ENCODE measurements at places on chromosomes 4 and X.

GRCh38 chr4:138789796-138790195 lies 225.8 kb upstream of the NOCT start:
- DNase-seq: no peak

GRCh38 chr4:108512615-108513505 lies 107.5 kb upstream of the RPL34 start:
- DNase-seq: no peak

DNA sequence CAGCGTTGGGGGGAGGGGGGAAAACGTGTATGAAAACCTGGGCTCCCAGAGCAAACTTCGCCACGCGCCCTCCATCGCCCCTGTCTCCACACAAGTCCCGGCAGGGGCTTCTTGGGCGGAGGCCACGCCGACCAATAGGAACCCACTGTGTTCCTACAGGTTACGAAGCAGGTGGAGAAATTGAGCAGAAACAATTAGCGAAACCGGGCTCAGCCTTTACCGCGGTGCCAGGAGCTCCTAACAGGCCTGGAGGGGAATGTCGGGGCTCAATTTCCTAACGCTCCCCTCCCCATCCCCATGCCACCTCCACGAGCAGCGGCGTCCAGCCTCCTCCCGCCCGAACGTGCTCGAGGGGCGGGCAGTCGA lies 589 bp upstream of the KIT start:
- no peak for DNase-seq

DNA sequence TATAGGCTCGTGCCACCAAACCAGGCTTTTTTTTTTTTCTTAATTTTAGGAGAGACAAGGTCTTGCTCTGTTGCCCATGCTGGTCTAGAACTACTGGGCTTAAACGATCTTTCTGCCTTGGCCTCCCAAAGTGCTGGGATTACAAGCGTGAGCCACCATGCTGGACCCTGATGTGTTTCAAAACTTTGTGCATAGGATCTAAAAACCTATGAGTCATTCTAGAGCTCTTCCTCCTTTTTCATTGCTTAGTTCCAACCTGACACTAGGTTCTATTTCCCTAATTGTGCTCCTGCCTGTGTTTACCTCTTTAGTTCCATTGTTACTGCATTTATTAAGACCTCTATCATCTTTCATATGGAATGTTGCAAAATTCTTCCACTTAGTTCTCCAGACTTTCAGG lies 57.3 kb downstream of the HPGD start:
- no peak for DNase-seq

DNA sequence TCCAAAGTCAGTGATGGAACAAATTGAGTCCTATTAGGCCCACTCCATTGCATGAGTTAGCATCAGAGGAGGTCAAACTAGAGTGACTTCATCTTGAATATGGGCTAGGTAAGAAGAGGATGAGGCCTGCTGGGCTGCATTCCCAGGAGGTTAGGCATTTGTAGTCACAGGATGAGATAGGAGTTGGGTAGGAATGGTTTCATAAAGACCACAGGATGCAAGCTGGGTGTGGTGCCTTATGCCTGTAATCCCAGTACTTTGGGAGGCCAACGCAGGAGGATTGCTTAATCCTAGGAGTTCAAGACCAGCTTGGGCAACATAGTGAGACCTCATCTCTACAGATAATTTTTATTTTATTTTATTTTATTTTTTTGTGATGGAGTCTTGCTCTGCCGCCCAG lies 26.8 kb downstream of the PDGFRA start:
- no peak for DNase-seq

DNA sequence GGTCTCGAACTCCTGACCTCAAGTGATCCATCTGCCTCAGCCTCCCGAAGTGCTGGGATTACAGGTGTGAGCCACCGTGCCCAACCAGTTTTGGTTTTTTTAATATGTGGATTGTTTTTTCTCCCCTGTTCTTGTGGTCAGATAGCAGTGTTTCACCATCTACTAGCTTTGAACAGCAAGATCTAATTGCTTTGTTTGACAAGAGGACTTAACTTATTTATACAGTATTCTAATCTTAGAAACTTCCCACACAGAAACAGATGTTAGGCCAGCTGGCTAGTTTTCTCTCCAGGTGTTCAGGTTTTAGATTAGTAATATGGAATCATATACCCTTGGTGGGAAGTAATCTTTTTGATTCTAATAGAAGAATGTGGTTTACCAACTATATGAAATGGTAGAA lies 12.9 kb downstream of the ING2 start:
- no peak for DNase-seq

- DNase-seq: no peak
Observed at GRCh38 chr4:186134257-186134656, 29.8 kb downstream of the FAM149A start.

GRCh38 chr4:173835903-173836302 lies 305.9 kb upstream of the HAND2 start:
- no peak for DNase-seq

DNA sequence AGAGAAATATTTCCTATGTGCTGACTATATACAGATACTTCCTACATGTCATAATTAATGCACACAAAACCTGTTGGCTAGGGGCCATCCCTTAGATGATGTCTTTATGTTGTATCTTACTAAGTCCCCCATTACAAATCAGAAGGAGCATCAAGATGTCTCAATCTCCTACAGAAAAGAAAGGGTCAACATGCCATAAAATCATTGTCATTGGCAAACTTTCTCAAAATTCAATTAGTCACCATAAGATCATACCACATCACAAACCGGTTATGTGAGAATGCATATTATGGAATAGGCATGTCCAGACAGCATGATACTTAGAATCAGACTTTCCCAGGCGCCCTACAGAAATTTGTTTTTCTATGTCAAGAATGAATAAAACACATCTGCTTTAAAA lies 175.2 kb upstream of the TET2 start:
- DNase-seq: no peak

DNA sequence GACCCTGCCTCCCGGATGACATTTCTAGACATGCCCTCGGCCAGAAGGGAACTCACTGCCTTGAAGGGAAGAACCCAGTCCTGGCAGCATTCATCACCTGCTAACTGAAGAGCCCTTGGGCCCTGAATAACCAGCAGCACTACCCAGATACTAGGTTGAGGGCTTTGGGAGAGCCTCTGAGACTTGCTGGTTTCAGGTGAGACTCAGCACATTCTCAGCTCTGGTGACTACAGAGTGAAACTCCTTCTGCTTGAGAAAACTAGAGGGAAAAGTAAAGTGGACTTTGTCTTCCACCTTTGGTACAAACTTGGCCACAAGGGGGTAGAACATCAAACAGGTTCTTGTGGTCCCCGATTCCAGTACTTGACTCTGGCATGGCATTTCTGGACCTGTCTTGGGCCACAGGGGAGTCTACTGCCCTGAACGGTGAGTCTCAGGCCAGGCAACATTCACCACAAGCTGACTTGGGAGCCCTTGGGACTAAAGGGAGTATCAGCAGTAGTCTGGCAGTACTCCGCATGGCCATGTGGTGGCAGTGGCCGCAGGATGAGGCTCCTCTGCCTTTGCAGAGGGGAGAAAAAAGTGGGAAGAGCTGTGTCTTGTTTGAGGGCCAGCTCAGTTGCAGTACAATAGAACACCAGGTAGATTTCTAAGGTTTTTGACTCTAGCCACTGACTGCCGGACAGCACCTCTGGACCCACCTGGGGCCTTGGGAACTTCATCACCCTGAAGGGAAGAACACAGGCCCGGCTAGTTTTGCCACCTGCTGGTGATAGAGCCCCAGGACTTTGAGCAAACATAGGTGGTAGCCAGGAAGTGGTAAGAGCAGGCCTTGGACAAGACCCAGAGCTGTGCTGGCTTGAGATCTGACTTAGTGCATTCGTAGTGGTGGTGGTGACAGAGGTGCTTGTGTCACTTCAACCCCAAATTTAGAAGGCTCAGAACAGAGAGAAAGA lies 414.8 kb downstream of the OPHN1 start:
- no peak for DNase-seq

DNA sequence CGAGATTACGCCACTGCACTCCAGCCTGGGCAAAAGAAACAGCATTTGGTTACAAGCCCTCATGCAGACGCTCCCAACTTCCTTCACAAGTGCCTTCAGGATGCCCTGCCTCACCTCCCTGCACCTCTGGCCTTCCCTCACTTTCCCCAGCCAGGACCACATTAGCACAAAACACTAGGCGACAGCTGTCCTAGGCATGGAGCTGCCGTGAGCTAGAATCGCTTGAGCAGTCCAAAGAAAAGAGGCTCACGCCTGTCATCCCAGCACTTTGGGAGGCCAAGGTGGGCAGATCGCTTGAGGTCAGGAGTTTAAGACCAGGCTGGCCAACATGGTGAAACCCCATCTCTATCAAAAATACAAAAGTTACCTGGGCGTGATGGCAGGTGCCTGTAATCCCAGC lies 15.8 kb downstream of the RNF212 start:
- no peak for DNase-seq

DNA sequence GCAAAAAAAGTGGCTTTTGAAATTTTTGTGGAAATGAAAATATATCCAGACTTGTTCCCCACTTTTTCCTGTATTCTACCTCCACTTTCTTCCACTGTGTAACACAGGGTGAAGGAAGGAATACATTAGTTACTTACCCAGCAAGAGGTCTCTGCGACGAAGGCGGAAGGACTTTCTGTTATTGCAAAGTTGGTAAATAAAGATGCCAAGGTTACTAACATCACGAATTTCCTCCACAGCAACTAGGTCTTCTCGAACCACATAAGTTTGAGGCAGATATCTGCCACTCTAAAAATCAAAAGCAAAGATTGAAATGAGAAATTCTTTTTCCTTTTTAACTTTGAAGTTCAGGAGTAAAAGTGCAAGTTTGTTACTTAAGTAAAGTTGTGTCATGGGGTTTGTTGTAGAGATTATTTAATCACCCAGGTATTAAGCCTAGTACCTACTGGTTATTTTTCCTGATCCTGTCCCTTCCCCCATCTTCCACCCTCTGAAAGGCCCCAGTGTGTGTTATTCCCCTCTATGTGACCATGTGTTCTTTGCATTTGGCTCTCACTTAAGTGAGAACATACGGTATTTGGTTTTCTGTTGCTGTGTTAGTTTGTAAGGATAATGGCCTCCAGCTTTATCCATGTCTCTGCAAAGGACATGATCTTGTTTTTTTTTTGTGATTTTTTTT lies 5.8 kb downstream of the ITM2A start:
- no peak for DNase-seq

DNA sequence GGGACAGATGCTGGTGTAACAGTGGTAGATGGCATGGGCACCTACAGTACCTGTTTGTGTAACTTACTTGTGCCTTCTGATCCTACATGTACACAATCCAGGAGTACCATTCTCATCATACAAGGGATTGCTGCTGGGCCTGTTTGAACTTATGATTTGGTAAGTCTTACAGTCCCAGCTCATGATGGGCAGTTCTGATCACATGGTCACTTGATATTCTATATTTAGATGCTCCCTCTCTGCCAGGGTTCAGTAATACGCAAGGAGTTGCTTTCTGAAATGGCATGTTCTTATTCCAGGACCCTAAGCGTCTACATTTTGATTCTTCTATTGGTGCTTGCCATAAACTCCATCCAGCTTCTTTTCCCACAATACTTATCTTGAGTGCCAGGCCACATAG lies 54.4 kb upstream of the ATP6AP2 start:
- no peak for DNase-seq

DNA sequence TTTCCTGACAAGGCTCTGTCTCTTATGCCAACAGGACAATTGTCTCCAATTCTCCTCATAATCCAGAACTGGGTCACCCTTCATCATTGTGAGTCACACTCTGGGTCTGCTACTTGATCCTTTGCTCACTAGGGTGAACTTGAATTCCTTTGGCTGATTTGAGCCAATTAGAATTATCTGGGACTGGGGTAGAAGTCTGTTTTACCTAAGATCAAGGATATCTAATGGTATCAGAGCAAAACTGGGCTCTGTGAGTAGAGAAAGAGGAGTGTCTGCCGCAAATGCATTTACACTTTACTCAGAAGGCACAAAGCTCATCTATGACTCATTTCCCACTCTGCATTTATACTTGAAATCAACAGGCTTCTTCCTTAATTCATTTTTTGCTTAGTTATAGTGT lies 72.6 kb downstream of the PITX2 start:
- DNase-seq: no peak

DNA sequence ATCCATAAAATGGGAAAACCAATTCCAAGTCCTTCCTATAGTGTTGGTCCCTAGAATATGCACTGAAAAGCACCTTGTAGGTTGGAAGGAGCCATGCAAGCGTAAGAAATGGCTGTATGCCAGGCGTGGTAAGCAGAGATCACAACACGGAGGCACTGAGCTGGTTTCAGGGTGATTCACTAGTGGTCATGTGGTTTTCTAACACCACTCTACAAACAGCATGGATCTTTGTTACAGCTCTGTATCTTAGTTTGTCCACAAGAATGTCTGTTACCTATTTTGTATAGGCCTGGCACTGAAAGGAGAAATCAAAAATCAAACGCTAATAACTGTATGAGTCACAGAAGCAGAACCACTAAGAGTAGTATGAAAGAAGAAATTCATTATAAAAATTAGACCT lies 71.9 kb downstream of the MAGEB17 start:
- DNase-seq: no peak

- DNase-seq: no peak
Observed at GRCh38 chr4:46852800-46853199, 56.2 kb downstream of the COX7B2 start.

GRCh38 chr4:86640469-86640868 lies 46.4 kb downstream of the PTPN13 start:
- no peak for DNase-seq

- DNase-seq: no peak
Observed at GRCh38 chrX:31872007-31872406, 800.2 kb upstream of the FTHL17 start.

DNA sequence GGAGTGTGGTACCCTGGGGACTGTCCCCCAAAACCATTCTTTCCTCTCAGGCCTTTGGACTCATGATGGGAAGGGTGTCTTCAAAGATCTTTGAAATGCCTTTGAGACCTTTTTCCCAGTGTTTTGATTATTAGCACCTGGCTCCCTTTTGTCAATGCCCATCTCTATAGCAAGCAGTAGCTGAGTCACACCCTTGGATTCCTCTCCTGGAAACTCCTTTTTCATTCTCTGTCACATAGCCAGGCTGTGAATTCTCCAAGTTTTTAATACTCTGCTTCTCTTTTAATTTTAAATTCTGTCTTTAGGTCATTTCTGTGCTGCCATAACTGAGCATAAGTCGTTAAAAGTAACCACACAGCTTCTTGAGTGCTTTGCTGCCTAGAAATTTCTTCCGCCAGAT lies 29.7 kb downstream of the IL21 start:
- no peak for DNase-seq

DNA sequence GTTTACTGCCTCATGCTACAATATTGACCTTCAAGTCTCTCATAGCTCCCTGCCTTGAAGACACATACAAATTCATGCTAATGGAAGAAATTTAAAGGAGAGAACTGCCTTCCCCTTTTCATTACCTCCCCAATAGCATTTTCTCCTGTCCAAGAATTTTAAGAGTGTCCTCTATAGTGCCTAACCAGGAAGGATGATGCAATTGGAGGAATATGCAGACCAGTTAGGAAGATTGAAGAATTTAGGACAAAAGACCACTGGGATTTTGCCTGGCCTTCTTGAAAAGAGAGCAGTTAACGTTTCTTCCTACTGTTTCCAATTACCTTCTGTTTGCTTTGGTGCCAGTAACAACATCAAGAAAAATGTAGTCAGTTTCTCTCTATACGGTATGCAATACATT lies 443.9 kb downstream of the INPP4B start:
- DNase-seq: no peak
